Activated CD4-positive, alpha-beta T cell treated with anti-CD3 and anti-CD28 coated beads, Interleukin-2, amount 50 U/mL, for 4 hours (primary cell): ENCODE measurements at places on chromosomes 5 and 9.
A peak's percentile ranks its signal among the peaks of the same experiment; 100 is the strongest.

- no peak for DNase-seq
Measured at GRCh38 chr9:12889402-12890106, 114.7 kb downstream of the LURAP1L start.

DNA sequence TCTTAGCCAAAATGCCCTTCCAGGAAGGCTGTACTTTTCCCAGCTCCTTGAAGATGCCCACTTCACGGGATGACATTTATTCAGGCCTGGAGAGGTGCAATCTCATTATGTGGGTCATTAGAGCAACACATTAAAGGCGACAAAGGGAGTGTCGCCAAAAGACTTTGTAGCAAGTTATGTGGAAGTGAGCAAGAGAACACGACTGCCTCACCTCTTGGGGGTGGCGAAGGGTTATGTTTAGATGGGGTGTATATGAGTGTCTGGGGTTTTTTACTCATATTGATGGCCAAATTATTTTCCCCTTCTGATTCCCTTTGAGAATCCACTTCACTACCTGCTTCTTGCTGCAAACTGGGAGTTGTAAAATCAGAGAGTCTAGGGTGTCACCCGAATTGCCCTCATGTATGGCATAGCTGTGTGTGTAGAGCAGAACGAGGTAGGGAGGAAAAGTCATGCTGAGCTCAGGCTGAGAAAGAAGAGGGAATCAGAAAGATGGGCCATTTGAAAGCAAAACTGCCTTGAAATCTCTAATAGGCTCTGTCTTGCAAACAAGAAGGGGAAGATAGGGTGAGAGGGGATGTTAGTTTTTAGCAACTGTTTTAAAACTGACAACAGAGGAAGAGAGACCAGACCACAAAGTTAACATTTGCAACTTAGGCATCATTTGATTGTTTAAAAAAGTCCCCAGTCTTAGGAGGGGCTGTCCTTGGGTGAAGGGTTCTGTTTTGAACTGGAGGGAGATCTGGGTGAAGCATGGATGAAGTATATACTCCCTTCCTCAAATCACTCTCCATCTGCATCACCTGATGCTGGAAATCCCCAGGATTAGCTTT lies 97.1 kb upstream of the IL12B start:
- no peak for DNase-seq

DNA sequence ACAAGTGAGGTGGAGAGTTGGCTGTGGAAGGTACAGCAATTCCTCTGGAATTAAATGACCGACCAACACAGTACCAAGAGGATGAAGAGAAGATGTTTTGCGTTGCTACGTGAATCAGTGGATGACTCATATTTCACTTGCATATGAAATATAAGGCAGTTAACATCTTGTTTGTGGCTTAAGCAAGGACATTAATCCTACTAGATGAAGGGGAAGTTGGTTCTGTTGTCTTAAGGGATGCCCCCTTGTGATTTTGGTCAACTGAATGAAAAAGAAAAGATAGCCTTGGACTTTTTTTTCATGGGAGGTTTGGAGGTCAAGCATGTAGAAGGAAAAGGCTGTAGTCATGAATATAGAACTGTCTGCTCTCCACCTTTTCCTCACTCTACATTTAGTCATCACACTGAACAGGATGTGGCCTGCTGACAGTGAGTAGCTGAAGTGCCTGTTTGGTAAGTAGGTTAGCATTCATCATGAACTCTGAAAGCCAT lies 33.9 kb downstream of the VLDLR start:
- no peak for DNase-seq

GRCh38 chr9:112689161-112689740 lies 28.7 kb downstream of the INIP start:
- no peak for DNase-seq

DNA sequence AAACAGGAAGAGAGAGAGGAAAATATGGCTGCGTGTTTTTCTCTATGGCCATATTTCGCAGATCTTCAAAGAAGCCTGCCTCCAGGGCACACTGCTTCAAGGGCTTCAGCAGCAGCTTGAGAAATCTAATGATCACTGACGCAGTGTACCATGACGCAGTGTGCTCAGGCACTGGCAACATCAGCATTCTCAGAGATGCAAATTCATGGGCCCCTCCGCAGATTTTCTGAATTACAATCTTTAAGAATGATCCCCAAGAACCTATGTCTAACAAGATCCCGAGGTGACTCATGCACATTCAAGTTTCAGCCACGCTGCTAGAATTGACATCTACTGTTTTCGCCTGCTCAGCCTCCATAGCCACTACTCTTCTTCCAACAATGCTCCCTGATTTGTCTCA lies 143.9 kb upstream of the ZNF366 start:
- no peak for DNase-seq

DNA sequence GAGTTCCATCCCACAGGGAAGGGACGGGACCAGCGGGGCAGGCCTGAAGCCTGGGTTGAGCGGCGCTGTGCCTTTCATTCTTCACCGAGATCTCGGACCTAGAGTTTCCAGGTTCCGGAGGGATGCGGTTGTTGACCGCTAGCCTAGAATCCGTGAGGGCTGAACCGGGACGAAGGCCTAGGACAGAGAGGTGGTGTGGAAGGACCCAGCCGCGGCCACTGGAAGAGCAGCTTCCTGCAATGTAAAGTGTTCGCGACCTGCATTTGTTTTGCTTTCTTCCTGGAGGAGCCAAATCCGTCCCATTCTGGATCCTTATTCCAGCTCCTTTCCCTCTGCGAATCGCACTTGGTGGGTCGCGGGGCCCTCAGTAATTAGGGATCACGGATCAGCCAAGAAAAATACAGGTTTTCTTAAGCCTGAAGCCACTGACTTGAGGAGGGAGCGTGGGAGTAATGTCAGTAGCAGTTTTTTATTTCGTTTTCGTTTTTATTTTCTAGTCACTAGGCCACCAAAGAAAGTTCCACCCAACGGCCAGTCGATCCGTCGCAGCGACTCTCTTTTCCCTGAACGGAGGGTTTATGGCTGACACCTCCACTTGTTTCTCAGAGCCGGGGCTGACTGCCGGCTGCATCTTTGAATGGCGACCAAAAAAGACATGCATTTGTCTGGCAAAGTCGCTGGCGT lies 48.6 kb downstream of the ANXA2R start:
- no peak for DNase-seq

- no peak for DNase-seq
Measured at GRCh38 chr5:80193401-80193800, 62.4 kb downstream of the SERINC5 start.

GRCh38 chr9:108980893-108981292 lies 32.4 kb downstream of the CTNNAL1 start:
- no peak for DNase-seq

- no peak for DNase-seq
Measured at GRCh38 chr9:104608336-104608735, 2.9 kb upstream of the OR13C2 start.

GRCh38 chr5:31361234-31361633 lies 167.7 kb downstream of the CDH6 start:
- DNase-seq = no peak

- DNase-seq = no peak
Measured at GRCh38 chr5:77806213-77806843, 30.2 kb upstream of the TBCA start.

DNA sequence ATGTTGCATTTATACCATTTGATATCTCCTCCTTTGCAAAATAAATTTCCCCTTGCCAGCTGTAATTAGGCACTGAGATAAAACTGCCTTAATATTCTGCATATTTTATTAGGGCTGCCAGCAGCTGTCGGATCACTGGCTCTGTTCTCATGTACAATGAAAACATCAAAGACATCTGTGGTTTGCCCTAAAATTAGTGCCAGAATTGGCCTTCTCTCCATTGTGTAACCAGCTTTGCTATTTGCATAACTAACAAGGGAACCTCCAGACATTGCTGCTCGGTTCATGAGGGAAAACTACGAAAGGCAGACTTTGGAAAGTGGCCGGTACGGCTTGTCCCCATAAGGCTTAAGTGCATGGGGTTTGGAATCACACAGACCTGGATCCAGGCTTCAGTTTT lies 45.5 kb upstream of the KIF2A start:
- DNase-seq = no peak

DNA sequence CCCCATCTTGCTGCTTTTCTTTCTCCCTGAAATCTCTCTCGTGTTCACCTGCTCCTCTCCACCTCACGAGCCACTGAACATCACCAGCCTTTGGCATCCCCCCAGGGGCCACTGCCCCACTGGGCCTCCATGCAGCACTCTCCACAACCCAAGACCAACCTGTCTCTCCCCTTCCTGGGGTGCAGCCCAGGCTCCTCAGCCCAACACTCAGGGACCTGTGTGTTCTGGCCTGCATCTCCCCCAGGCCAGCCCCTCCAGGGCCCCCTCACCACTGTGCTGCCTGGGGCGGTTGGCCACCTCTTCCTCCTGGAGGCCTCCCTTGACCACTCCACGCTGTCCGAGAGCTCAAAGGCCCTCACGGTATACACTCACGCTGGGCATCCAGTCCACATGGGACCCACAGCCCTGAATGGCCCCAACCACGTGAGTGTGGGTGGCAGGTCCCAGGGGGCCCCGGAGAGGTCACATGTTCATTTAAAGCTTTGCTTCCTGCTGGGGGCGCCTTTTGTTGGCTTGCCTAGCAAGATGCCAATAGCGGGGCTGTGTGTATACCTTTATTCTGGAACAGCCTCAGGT lies 453 bp upstream of the DOK3 start:
- DNase-seq = no peak

GRCh38 chr9:116985596-116985995 lies 298.5 kb downstream of the TRIM32 start:
- DNase-seq = no peak

- peak; percentile 18 for DNase-seq
Measured at GRCh38 chr5:159456722-159457465, 126.6 kb upstream of the IL12B start.

- DNase-seq = no peak
Measured at GRCh38 chr9:128819716-128820664, 1.7 kb downstream of the ENDOG start.

GRCh38 chr9:4144869-4145268 lies 155.0 kb downstream of the GLIS3 start:
- DNase-seq = no peak
